NCI-H446 (cell line): ENCODE measurements at places on chromosomes 13 and 19.

- no peak for DNase-seq
These were observed 76.8 kb downstream of the ESD start for GRCh38 chr13:46720189-46720588.

DNA sequence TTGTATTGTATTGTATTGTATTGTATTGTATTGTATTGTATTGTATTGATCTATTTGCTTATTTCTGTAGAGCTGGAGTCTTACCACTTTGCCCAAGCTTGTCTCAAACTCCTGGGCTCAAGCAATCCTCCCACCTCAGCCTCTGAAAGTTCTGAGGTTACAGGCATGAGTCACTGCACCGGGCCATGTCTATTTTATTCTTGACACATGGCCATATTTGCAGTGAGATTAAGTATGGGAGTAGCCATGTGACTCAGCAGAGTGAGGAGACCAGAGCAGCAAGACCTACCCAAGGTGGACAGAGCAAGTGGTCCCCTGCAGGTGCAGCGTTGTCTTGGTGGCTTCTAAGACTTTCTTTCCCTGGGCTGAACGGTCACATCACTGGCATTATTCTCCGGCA is 49.1 kb upstream of the UBAC2 start:
- DNase-seq = no peak

- DNase-seq = no peak
These were observed 10.8 kb upstream of the CCDC97 start for GRCh38 chr19:41299046-41299754.

- DNase-seq = no peak
These were observed 167.2 kb upstream of the KLF12 start for GRCh38 chr13:74301258-74301935.

- DNase-seq = no peak
These were observed 15.2 kb downstream of the ZNF665 start for GRCh38 chr19:53177986-53178385.

DNA sequence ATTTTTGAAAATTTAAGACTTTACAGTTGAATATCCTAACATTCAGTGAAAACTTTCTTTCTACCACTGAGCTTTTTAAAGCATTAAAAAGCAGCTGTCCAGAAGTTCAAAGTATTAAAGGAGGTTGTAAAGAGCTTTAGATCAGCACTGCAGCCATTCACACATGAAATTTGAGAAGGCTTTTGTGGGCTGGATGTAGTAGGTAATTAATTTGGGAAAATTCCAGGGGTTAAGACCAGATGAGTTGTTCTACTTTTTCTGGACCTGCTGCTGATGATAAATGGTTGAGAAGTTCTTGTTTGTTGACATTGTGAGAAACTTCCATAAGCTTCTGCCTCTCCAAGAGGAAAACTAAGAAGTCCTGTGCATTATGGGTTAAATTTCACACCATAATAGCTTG is 1779.6 kb upstream of the PRR20A start:
- no peak for DNase-seq

DNA sequence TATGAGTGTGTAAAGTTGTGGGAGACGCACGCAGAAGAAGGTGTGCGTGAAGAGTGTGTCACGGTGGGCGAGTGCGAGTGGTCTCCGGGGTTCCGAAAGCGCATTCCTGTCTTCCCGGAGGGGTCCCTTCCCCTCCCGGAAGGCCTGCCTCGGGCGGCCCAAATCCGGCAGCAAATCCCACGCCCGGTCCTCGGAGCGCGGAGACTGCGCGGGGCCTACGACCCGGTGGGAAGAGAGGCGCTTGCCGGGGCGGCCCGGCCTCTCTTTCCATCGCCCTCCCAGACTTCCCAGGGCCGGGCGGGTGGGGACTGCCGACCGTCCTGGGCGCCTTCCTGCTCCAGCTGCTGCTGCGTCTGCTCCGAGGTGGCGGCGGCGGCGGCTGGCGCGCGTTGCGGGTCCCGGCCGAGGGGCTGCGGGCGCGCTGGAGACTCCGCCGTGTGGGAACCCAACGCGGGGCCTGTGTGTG is 2.1 kb downstream of the ZIC5 start:
- DNase-seq = no peak

DNA sequence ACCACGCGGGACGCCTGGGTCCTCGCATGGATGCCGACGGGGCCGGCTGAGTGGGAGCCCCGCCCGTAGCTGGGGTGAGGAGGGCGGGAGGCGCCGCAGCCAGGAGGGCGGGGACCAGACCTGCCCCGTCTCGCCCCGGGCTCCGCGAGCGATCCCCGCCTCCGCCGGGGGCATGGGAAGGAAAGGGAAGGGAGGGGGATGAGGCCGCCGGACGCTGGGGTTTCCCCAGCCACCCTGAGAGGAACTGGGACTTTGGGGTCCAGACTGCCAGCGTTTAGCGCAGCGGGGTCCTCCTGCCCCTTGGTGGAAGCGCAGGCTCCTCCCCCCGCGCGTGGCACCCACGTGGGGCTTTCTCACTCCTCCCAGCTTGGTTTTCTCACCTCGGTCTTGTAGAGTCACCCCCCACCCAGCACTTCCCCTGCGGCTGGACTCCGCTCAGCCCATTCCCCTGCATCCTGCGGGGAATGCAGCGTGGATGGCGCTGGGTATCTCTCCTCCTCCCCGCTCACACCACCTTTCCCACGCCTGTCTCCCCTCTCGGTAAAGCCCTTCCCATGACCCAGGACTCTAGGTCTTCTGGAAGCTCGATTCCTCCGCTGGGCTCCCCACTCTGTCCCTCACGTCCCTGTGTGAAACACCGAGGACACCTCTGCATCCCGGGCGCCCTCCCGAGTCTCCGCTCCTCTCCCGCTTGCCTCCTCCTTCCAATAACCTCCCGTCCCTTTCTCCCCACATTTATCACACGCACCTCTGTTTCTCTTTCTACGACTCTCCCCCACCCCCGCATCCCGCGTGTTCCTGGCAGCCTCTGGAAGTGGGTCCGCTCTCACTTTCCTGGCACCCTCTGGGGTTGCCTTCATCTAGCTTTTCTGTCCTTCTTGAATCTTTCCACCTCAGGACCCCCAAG is 2.1 kb downstream of the TGFB1 start:
- DNase-seq = no peak

DNA sequence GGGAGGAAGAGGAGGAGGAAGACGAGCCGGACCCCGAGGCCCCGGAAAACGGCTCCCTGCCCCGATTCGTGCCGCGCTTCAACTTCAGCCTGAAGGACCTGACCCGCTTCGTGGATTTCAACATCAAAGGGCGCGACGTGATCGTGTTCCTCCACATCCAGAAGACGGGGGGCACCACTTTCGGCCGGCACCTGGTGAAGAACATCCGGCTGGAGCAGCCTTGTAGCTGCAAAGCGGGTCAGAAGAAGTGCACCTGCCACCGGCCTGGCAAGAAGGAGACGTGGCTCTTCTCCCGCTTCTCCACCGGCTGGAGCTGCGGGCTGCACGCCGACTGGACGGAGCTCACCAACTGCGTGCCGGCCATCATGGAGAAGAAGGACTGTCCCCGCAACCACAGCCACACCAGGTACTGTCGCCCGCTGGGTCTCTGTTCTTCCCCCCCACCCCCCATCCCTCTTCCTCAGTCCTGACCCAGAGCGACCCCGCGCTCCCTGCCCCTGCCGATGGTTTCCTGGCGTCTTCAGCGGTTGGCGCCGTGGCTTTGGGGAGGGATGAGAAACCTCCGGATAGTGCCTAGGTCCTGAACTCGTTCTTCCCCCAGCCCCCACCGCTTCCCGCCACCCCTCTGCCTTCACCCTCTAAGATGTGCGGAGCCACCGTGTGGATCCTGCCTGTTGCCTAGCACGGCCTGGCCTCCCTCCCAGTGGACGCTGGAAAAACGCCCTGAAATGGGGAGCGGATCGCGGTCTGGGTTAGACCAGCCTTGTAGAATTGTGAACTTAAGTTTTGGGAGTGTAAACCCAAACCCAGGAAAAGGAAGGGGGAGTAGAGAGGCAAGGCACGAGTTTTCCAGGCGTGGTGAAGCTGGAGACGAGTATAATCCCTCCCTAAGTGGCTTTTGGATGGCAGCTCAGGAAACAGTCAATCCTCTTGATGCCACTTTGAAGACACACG is 1.5 kb downstream of the HS6ST3 start:
- no peak for DNase-seq

GRCh38 chr19:39301021-39301420 is 4.8 kb downstream of the IFNL1 start:
- no peak for DNase-seq

DNA sequence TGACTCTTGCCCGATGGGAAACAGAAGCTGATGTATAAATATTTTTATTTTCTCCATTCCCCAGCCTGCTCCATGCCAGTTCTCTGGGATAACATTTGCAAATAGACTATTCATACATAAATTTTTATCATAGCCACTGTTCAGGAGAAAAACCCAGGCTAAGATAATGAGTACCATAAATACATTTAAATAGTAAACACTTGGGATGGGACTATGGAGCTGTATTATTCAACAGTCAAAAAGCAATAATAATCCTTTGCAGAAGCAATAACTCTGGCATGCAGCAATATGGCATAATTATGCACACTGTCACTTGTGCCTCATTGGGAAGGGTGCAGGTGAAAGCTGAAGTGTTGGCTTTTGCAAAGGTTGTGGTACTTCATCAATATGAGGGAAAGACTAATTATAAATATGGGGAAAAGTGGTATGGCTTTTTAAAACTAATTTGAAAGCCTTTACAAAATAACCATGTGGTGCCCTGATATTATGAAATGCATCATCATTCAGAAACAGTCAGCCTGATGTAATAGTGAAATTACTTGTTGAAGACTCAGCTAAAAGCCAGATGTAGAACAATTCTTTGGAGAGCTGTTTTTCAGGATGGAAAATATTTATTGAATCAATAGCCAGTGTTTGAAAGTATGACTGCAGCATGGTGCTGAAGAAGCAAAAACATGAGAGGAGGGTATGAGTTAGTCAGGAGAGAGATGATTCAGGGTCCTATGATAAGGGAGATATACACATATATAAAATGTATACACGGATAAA is 2476.7 kb downstream of the PCDH9 start:
- DNase-seq = no peak

DNA sequence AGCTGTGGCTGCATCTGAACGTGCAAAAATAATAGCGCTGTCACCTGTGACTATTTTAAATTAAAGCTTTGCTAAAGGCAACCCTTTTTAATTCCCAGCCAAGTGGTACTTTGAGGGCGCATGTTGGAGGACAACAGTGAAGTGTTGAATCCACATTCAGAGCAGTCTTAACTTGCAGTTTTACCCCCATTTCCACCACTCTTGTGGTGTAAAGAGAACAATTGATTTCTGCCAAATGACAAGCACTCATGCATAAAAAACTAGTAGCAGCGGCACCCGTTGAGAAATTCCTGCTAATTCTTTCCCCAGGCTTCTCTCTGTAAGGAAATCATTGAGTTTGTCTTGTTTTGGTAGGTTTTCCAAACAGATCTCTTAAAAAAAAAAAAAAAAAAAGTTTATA is 1033.3 kb downstream of the EFNB2 start:
- no peak for DNase-seq

DNA sequence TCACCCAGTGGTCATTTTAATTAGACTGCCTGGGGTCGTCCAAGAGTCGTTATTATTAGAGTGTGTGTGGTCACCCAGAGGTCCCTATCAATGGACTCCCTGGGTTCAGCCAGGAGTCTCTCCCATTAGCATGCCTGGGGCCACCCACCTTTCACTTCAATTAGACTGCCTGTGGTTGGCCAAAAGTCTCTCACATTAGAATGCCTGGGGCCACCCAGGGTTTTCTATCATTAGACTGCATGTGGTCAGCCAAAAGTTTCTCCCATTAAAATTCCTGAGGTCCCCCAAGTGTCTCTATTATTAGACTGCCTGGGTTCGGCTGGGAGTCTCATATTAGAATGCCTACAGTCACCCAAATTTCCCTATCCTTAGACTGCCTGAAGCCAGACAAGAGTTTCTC is 1472.6 kb downstream of the UQCRFS1 start:
- no peak for DNase-seq

- no peak for DNase-seq
These were observed 317.3 kb upstream of the MAB21L1 start for GRCh38 chr13:35793823-35794222.

DNA sequence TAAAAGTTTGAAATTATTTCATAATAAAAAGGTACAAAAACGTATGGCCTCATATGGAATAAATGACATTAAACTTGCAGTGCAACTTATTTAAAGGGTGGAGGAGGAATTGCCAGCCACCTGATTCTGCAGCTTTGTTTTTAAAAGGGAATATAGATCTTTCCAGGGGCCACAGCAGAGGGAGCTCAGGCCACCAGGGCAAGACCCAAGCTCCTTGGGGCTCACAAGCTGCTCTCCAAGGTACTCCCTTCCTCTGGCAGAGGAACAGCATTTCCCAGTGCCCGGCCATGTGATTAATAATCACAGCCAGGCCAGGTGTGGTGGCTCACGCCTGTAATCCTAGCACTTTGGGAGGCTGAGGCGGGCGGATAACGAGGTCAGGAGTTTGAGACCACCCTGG is 6.2 kb downstream of the ACOD1 start:
- DNase-seq = no peak

GRCh38 chr13:101298517-101298916 is 117.8 kb downstream of the NALCN start:
- no peak for DNase-seq

GRCh38 chr13:47930649-47931165 is 70.4 kb downstream of the SUCLA2 start:
- DNase-seq = no peak

GRCh38 chr19:30522341-30522740 is 150.2 kb downstream of the ZNF536 start:
- no peak for DNase-seq

GRCh38 chr19:12092956-12093355 is 28.4 kb downstream of the ZNF844 start:
- no peak for DNase-seq

DNA sequence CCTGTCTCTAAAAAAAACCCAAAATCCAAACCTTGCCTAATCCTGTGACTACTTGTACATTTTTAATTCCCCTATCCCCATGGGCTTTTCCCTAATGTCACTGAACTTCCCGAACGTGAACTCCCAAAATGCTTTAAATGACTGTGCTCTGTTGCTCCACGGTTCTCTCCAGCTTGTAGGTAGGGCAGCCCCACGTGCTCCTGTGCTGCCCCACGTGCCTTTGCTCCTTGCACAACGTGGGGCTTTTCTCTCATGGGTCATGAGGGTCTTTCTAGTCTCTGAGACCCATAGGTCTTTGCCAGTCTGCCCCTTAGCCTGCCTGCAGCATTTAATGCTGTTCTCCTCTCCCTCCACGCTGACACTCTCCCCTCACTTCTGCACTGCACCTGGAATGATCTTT is 122.0 kb downstream of the SHISA2 start:
- no peak for DNase-seq

- no peak for DNase-seq
These were observed 491 bp downstream of the ZNF525 start for GRCh38 chr19:53365899-53366493.

- peak; percentile 57 for DNase-seq
These were observed 8.8 kb downstream of the RRAS start for GRCh38 chr19:49631014-49631588.

DNA sequence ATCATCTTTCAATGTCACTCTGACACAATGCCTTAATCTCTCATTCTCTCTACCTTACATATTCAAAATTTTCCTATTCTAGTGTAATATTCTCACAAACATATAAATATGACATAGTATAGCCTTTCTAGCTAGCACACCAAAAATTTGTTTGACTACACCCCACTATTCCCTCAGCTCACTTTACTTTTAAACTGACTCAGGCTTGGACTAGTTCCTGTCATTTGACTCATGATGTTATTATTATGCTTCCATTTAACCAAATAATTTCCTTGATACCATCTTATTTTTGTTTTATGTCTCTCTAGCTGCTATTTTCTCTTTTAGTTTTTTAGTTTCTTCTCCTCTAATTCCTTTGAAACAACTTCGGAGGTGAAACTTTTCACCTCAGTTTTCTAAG is 1745.6 kb upstream of the PCDH20 start:
- DNase-seq = no peak
